ENCODE measurements at places on chromosomes 4 and X.

DNA sequence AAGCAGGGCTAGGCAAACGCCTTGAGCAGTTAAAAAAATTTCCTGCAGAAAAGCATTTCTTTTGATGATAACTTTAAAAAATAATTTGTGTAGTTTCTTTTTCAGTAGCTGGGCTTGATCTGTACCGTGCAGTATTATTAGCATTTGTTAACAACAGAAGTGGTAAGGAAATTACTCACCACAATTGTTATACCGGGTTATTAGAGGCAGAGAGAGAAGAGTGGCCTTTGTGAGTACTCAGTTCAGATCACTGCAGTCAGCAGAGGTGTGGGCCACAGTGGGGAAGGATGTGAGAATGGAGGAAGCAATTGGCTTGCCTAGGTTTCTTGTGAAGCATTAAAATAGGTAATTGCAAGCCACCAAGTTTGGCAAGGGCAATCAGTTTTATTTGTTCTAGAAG lies 14.3 kb upstream of the IL21 start:
- DNase-seq: no peak

- no peak for DNase-seq
Measured at GRCh38 chr4:75494563-75494962, 19.6 kb downstream of the RCHY1 start.

- no peak for DNase-seq
Measured at GRCh38 chrX:30607155-30607554, 29.6 kb upstream of the TASL start.

GRCh38 chrX:101359966-101360365 lies 11.4 kb upstream of the TIMM8A start:
- no peak for DNase-seq

DNA sequence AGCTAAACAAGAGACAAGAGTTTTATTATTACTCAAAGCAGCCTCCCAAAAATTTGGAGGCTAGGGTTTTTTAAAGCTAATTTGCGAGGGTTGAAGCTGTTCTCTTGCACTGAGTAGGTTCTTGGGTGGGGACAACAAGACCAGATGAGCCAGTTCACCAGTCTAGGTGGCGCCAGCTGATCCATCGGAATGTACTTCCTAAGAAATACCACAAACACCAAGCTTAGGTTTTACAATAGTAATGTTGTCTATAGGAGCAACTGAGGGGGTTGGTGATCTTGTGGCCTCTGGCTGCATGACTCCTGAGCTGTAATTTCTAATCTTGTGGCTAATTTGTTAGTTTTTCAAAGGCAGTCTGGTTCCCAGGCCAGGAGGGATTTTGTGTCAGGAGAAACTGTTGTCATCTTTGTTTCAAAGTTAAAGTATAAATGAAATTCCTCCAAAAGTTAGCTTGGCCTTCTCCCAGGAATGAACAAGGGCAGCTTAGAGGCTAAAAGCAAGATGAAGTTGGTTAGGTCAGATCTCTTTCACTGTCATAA lies 130.6 kb downstream of the SLC7A11 start:
- DNase-seq: no peak

GRCh38 chrX:110133735-110134370 lies 130.9 kb downstream of the TMEM164 start:
- no peak for DNase-seq

DNA sequence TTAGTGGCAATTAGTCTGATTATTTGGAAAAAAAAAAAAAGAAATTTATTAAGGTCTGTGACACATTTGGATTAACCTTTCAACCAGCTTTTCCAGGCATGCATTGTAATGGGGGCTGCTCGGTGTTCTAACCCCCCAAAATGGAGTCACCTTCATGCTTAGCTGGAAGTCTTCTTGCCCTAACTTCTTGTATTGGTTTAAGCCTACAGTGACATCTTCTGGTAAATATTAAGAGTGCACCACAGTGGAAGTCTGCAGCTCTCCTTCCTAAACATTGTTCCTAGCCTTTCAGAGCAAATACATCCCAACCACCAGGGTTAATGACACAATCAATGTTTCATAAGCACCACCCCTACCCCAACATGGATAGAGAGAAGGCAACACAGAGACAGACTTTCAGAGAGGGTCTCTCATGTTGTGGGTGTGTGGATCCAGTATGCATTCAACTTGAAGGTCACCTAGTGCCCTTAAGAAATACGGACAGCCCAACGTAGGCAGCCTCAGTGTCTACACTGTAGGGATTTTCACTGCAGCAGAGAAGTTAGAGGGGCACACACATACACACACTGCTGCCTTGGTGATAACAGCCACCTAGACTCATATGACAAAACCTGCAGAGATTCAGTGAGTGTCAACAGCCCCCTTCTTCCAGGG lies 142.9 kb upstream of the MBNL3 start:
- DNase-seq: peak; percentile 38

DNA sequence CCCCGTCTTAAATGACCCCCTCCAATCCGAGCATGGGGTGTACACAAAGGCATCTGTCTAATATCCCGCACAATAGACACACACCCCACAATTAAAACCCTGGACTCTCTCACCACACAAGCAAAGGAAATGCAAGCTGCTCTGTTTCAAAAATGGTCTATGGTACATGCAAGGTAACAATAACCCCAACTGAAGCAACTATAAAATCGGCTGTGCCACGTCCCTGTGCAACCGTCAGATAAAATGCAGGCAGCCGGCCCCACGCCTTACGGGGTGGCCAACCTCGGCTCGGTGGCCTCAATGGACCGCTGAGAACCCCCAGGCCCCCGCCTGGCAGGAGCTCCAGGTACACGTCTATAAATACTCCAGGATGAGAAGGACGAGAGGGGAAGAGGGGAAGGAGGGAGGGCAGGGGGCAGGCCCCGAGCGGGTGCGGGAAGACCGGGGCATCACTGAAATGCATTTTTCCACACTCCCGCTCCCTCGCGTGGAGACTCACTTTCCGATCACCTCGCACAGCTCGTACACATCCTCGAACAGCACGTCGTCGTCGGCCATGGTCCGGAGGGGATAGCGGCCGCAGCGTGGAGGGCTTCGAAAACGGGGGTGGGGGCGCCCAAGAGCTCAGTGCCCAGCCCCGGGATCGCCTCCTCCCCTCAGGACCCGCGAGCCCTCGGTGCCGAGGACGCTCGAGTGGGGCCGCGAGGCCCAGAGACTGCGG lies 763 bp downstream of the CASK start:
- peak; percentile 52 for DNase-seq

- DNase-seq: peak; percentile 18
Measured at GRCh38 chrX:153640045-153640686, 6.8 kb upstream of the DUSP9 start.

DNA sequence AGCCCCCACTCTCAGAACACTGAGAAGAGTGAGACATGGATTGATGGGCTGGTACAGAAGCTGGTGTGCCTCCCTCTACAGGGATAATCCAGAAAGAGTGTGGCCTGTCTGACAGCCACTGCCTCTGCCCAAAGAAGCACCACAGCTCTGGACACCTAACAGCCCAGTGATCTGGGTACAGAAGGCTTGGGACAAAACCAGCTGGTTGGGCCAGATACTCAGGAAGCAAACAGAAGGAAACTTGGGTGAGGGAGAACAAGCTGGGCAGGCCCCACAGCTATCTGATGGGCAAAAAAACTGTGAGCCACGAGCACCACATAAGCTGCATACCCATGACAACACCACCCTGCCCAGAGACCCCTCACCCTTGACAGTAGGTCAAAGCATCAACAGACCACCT lies 46.9 kb downstream of the TMPRSS11F start:
- no peak for DNase-seq

DNA sequence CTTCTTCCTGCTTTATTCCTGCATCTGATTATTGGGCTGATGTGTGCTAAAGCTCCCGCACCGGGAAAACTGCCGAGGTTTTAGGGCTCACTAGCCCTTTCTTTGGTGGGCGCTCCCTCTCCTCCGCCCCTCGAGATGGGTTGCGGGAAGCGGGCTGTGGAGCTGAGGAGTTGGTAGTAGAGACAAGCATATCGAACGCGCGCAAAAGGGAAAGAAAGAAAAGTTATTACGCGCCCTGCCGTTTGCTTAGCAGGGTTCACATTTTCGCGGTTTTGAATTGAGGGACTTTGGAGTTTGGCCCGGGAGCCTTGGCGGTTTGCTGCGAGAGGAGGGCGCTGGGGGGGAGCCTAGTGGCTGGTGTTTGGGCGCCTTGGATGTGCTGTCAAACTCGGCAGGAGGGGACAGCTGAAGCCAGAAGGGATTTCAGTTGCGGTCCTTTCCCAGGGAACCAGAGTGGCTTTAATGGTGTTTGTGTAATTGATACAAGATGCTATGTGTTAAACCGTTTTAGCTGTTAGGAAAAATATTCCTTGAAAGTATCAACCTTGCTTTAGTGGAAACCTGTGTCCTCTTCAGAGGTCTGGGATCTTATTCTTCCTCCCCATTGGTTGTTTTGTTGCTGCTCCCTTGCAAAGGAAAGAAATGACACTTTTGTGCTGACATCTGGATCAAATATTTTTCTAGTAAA lies 1.1 kb downstream of the GAB1 start:
- peak; percentile 35 for DNase-seq

DNA sequence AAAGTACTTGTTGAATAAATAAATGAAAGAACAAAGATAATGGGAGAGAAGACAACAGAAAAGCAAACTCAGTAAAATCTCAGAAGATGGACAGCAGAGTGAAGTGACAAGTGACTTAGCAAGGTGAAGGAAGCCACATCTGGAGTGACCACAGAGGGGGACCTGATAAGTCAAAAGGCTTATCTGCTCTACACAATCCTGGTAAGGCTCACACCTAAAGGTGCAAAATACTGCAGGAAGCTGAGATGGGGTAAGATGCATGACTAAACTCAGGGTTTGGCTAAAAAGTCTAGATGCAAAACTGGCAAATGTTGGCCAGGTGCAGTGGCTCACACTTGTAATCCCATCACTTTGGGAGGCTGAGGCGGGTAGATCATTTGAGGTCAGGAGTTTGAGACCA lies 22.2 kb downstream of the TRMT2B start:
- no peak for DNase-seq

DNA sequence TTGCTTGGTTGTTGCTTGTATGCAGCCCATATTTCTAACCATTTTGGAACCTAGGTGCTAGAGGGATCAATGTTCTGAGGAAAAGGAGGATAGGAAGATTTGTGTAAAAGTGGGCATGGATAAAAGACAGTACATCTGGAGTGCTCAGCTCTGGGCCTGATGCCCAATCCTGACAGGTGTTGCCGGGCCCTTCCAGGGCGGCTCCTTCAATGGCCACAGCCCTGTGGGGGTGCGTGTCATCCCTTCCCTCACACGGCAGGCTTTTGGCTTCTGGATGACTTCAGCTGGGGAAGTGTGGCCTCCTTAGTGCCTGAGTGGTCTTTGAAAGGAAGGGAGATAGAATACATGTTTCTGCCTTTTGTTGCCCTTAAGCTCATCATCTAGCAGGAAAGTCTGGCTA lies 47.2 kb downstream of the NELFA start:
- DNase-seq: no peak

- DNase-seq: no peak
Measured at GRCh38 chr4:176833400-176834175, 40.9 kb upstream of the VEGFC start.

DNA sequence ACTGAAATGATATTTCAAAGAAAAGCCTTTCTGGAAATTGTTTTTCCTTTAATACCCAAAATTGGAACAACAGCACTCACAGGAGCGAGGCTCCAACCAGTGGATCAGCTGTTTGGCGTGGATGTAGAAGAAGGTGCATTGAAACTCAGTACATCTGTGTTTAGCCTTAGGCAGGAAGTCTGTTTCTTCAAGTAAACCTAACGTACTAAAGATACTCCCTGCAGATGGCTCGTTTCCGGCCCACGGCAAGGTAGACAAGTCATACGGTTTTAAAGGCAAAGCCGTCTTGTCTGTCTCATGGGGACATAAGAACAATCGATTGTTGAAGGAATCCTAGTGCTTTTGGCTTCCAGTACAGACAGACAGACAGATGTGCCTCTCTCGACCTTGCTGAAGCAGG lies 50.0 kb upstream of the CLCN4 start:
- DNase-seq: no peak

Data from D341Med (cell line).